ENCODE measurements at places on chromosomes 11 and 22. TPM values are rescaled to one million over a fixed set of nuclear protein-coding genes. Genes with fewer than 3 reads are reported as not detected.

Gene PRDM11
- total RNA-seq = 1.2 TPM

Gene UBE2L6
- total RNA-seq = 96.0 TPM

Gene POTEH
- total RNA-seq = not detected

Gene XNDC1N
- 7.8 TPM for total RNA-seq
